ENCODE measurements at places on chromosomes 6 and 20.
A peak's percentile ranks its signal among the peaks of the same experiment; 100 is the strongest.

GRCh38 chr20:31496761-31497295, 17.4 kb upstream of the HM13 start:
- no peak for DNase-seq

DNA sequence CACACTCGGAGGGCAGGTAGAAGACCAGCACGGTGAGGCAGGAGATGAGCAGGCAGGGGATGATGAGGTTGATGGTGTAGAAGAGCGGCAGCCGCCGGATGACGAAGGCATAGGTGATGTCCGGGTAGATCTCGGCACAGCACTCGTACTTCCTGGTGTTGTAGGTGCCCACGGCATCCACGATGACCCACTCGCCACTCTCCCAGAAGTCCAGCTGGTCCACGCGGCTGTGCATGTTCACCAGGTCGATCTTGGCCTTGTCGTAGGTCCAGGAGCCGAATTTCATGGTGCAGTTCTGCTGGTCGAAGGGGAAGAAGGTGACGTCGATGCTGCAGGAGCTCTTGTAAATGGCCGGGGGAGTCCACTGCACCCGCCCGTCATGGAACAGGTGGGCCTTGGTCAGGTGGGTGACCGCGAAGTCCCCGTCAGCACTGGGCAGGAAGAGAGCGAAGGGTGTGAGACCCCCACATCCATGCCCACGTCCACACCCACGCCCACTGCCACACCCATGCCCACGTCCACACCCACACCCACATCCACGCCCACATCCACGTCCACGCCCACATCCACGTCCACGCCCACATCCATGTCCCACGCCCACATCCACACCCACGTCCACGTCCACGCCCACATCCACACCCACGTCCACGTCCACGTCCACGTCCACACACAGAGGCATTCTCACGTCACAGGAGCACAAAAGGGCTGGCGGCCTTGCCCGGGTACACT, 10.4 kb downstream of the CHRNA4 start:
- DNase-seq, result no peak

DNA sequence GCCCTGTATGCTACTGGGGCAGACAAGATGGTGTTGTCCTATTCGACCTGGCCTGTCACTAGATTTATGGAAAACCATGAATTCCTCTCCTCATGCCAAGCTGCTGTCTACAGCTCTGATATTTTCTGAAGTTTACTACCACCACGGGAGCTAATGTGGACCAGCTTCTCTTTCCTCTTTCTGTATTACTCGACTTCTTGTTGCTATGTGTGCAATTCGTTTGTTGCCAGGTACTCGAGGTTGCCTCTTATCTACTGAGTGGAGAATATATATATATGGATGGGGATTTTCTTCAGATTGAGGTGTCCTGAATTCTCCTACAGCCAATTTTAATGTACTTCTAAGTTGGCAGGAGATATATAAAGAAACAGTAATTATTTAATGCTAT, 34.7 kb downstream of the MAN1A1 start:
- DNase-seq, result peak; percentile 38

GRCh38 chr6:45710304-45710821, 305.3 kb downstream of the CLIC5 start:
- peak; percentile 79 for DNase-seq

- no peak for DNase-seq
Measured at GRCh38 chr6:75602246-75603105, 796 bp downstream of the SENP6 start.

DNA sequence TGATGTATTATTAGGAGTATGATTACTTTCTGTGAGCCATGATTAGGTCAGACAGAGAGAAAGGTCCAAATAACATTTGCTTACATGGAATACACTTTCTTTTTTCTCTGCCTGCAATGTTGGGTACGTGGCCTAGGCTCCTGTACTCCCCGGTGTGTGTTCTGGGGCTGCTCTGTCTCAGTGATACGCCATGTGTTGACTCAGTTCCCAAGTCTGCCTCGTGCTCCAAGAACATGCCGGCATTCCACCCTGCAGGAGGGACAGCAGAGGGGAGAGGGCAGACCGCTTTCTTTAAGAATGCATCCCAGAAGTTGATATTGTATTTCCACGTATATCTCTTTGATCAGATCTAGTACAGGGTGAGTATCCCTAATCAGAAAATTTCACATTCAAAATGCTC, 33.3 kb upstream of the THBS2 start:
- no peak for DNase-seq

DNA sequence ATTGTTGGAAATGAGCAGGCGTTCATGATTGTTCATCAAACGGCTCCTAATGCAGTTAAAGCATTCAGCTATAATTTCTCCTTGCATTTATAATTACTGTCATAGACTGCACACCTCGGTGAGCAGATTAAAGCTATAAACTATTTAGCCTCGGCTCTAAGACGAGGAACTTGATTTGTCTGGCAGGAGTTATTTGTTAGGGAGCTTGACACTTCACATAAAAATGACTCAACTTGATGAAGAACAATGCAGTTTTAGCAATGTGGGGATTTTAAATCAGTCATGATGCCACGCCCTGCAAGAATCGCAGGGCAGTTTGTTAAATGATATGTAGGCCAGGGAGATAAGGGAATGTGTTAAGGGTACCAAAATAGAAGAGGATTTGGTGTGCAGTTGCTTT, 290.2 kb downstream of the TSHZ2 start:
- no peak for DNase-seq

DNA sequence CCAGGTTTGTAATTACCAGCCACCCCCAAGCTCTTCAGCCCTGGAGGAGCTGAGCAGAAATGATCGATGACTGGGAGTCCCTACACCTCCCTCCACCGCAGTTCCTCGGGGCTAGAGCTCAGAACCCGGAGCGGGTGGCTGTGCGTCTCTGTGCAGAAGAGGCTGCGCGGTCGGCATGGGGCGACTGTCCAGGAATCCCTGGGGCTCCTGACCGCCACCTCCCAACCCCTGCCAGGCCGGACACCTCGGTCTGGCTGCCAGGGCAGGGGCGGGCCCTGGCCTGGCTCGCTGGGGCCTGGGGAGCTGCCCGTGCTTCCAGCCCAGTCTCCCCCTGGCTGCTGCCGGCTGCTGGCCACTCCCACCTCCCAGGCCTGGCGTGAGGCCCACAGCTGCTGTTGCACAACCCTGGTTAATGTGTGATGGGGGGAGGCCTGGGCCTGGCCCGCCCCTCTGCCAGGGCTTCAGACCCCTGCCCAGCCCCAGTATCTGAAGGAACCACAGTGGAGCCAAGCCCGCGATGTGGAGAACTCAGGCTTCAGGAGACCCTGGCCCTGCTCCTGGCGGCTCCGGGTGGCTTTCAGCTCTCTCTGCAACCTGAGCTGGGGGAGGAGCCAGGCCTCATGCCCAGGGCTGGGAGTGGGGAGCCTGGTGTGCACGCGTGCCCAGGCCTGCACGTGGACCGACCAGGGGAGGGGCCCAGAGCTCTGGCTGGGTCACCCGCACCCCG, 1.2 kb downstream of the SLC2A4RG start:
- DNase-seq, result peak; percentile 51

GRCh38 chr20:19932170-19932667, 84.9 kb upstream of the NAA20 start:
- DNase-seq, result peak; percentile 61

- no peak for DNase-seq
Measured at GRCh38 chr6:5846889-5847288, 159.8 kb downstream of the NRN1 start.

- no peak for DNase-seq
Measured at GRCh38 chr6:119476554-119476953, 127.0 kb upstream of the MAN1A1 start.

DNA sequence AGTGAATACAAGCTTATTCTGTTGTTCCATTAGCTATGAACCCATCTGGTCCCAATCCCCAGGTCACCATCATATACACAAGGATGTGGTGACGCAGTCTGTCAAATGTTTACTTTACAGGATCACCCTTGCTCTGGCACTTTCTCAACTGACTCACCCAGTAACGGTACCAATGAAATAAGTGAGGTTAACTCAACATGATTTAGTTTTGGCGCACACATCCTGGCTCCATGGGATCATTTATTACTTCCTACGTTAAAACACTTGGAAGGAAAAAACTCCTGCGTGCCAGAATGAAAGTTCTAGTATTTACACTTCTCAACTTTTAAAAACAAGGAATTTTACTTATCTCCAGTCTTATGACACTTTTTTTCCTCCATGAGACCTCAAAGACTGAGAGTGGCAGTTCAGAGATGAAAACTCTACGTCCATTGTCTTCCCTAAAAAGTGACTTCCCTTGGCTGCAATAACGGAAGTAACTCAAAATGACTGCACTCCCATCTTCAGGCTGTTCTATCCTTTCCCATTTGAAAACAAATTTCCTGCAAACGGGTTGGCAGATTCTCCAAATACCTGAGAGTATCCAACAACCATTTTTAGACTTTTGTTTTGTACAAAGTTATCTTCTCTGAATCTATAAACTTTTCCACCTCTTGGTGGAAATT, 15.9 kb downstream of the AGPAT4 start:
- DNase-seq, result no peak

- DNase-seq, result peak; percentile 35
Measured at GRCh38 chr6:85464722-85465150, 14.9 kb downstream of the NT5E start.

- no peak for DNase-seq
Measured at GRCh38 chr6:10084111-10084986, 330.5 kb downstream of the TFAP2A start.

- no peak for DNase-seq
Measured at GRCh38 chr6:56864171-56864616, 90.7 kb upstream of the BEND6 start.

DNA sequence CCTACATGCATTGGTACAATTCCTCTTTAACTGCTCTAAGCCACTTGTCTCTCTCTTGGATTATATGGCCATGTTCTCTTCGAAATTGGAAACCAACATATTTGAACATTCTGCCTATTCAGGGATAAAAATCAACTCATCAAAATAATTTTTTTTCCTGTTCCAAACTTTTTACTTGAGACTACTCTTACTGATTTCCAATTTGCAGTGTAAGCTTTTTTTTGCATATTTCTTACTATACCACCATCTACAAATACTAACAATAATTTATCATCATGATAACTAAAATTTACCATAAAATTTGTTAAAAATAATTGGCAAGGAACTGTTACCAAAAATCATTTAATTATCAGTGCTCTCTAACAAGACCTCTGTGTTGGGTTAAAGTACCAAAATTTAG, 6.9 kb upstream of the FAM162B start:
- DNase-seq, result no peak

DNA sequence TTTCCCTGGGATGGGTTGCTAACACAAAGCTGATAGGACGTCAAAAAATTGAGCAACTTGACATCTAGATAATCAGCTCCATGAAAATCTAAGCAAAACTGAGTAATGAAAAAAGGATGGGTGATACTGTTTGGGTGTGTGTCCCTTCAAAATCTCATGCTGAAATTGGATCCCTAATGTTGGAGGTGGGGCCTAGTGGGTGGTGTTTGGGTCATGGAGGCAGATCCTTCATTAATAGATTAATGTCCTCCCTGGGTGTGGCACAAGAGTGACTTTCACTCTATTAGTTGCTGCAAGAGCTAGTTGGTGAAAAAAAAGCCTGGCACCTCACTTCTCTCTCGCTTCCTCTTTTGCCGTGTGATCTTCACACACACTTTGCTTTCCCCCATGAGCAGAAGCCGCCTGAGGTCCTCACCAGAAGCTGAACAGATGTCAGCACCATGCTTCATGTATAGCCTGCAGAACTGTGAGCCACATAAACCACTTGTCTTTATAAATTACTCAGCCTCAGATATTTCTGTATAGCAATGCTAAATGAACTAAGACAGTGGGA, 160.9 kb downstream of the FRK start:
- no peak for DNase-seq

DNA sequence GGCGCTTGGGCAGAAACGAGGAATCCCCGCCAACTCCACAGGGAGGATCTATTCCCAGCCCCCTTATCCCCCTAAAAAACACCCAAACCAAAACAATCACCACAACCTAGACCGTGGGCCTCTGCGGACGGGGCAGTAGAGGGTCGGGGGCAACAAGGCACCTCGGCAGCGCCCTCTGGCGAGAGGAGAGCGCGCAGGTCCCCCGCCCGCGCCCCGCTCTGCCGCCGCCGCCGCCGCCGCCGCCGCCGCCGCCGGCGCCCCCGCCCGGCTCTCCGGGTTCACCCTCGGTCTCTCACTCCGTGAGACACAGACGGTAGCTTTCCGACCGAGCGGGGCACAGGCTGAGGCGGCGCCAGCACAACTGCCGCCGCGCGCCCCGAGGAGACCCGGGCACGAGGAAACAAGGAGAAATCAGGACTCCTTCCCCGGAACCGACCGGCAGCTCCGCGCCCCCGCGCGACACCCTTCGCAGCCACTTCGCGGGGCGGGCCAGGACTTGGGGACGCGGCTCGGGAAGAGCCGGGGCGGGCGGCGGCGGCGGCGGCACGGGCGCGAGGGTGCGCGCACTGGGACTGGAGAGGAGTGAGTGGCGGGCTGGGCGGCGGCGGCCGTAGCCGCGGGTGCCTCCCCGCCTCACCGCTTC, at the start of gene SLC35F1:
TSS of gene SLC35F1 (plus strand) at position 307 of the 643 bp plus-strand sequence.
- DNase-seq, result no peak

- no peak for DNase-seq
Measured at GRCh38 chr6:3296537-3296936, 37.8 kb downstream of the PSMG4 start.

GRCh38 chr6:41191569-41191968, 9.4 kb downstream of the TREML2 start:
- DNase-seq, result peak; percentile 32
